ENCODE measurements at places on chromosomes 6 and 20.

GRCh38 chr20:50517817-50518154 is 7.6 kb downstream of the PTPN1 start:
- DNase-seq = no peak

DNA sequence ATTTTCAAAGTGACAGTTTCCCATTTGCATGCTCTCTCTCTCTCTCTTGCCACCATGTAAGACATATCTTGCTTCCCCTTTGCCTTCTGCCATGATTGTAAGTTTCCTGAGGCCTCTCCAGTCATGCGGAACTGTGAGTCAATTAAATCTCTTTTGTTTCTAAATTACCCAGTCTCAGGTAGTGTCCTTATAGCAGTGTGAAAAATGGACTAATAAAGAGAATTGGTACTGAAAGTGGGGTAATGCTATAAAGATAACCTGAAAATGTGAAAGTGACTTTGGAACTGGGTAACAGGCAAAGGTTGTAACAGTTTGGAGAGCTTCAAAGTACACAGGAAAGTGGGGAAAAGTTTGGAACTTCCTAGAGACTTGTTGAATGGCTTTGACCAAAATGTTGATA is 389.8 kb downstream of the GRIK2 start:
- DNase-seq = no peak

DNA sequence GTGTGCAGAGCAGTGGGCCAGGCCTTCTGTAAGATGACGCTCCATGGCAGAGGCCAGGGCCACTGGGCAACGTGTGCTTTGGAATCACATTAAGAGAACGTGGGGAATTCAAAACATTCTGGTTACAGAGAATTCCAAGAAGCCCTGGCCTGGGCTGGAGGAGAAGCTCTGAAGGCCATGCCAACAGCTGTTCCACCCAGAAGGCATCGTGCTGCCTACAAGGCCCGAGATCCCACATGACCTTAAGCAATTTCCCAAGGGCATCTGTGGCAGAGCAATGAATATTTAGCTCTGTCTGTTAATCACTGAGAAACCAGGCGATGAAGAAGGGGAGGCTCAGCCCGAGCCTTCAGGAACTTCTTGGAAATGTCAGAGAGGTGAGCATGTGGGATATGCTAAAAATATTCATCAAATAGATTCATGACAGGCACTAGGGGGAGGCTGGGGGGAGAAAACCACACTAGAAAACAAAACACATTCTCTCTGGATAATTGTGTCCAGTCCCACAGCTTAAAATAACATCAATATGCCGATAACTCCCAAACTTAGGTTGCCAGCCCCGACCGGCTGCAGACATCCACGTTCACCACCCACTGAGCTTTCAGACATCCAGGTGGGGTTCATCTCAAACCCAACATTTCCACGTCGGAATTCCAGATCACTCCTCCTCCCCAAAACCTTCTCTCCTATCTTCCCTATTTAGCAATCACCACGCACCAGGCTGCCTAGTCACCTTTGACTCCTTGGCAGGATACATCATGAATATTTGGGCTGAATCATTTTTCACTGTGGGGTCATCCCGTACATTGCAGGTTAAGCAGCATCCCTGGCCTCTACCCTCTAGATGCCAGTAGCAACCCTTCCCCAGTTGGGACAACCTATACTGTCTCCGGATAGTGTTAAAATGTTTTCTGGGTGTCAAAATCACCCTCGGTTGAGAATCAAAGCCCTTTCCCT is 6.6 kb downstream of the SULF2 start:
- DNase-seq = no peak

GRCh38 chr20:25220810-25221591 is 25.5 kb downstream of the ENTPD6 start:
- DNase-seq = no peak

DNA sequence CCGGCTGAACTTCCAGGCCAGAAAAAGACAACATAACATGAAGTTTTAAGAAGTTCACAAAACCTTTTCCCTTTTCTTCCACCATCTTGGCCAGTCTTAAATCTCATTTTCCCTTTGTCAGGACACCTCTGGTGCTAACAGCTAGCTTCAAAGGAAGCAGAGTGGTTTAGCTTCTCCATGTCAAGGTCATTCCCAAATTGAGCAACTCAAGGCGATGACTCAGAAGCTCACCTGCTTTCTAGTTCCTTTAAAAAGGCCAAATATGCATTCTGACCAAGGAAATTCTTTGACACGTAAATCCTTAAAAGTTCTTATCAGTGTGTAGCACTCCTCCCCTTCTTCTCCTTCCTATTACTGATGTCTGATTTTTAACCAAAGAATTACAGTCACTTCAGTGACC is 69.6 kb upstream of the VGLL2 start:
- DNase-seq = no peak

- peak; percentile 97 for DNase-seq
Measured at GRCh38 chr6:26234421-26235301, 130.3 kb upstream of the BTN3A2 start.

DNA sequence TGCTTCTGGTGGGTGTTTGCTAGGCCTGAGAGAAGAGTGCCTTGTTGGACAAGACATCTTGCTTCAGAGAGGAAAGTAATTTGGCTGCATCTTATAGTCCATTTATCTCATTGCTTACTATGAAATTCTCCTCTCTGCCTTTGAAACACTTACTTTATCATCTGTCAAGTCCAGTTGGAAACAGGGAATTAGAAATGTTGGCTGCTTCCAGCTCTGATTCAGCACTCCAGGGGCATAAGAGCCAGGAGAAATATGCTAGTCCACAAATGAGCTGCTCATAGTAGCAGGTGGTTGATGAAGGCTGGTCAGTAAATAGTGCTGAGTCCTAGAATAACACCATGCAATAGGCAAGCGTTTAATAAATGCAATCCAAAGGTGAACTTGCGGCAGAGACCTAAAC is 227.1 kb downstream of the SLC35F1 start:
- DNase-seq = no peak

DNA sequence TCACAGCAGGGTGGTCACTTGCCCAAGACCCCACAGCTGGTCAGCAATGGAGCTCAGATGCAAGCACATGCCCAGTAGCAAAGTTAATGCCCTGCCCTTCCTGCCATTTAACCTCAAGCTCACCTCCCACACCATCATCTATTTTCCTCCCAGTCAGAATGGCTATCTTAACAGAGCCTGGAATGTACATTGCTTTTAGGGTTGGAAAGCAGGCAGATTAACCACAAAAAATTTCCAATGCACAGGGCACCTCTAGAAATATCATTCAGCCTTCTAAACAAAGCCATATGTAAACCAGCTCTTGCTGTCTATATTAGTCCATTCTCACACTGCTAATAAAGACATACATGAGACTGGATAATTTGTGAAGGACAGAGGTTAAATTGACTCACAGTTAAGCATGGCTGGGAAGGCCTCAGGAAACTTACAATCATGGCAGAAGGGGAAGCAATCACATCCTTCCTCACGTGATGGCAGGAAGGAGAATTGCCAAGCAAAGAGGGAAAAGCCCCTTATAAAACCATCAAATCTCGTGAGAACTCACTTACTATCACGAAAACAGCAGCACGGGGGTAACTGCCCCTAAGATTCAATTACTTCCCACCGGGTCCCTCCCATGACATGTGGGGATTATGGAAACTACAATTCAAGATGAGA is 106.9 kb downstream of the FYN start:
- DNase-seq = no peak

- DNase-seq = peak; percentile 21
Measured at GRCh38 chr20:49505518-49505917, 23.1 kb upstream of the KCNB1 start.
